ENCODE measurements at places on chromosomes 16 and 17. TPM values are rescaled to one million over a fixed set of nuclear protein-coding genes. Genes with fewer than 3 reads are reported as not detected.

DNA sequence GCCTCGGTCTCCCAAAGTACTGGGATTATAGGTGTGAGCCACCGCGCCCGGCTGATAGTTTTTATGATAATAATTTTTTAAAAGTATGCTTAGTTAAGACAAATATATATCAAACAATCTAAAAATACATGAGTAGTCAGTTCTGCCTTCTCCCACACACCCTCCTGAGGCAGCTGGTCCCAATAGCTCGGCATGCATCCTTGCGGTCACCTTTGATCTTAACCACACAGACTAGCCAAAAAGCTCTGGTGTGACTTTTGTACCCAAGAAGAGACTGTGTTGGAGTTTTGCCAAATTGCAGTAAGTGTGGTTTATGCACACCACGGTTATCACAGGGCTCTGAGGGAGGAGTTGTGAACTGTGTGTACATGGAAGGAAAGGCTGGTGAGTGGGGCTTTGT lies 25.6 kb downstream of the ATP6V0A1 start:
- no peak for DNase-seq

- DNase-seq, result no peak
Measured at GRCh38 chr16:78246559-78246958, 147.1 kb downstream of the WWOX start.

DNA sequence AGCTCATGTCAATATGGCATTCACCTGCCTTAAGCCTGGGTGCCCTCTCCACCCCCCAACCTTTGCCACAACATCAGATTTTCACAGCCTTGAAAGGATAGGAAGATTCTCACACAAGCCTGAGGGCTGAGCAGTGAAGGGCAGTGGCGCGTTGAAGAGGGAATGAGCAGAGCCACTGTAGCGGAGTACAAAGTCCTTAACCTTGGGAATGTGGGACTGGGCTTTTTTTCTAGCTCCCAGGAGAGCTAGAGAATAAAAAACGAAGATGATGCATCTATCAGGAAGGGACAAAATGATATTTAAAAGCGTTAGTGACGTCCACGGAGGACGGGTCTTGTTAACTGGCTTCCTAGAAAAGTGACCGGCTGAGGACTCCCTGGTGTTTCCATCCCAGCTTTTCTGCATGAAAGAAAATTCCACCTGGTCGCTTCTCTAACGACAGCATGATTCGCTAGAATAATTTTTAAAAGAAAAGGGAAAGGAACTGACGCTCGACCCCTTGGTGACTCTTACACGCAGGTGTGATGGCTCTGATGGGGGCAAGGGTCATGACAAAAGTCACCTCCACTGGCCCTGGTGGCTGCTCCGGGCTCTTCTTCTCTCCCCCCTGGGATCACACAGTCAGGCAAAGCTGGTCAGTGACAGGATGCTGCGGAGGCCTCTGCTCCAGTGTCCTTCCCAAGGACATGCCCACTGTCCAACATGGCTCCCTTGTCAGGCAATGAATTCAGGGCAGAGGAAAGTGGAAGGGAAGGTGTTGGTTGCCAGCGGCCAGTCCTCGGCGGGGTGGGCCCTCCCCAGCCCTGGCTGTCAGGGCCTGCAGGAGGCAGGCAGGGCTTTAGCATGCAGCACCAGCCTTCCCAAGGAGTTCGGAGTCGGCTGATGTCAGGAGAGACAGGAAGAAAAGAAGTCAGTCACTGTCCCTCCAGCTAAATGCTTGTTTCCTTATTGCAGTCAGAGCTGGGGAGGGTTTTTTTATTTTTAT lies 58.4 kb upstream of the IRX3 start:
- DNase-seq, result no peak

- no peak for DNase-seq
Measured at GRCh38 chr17:17035490-17035889, 6.8 kb upstream of the MPRIP start.

DNA sequence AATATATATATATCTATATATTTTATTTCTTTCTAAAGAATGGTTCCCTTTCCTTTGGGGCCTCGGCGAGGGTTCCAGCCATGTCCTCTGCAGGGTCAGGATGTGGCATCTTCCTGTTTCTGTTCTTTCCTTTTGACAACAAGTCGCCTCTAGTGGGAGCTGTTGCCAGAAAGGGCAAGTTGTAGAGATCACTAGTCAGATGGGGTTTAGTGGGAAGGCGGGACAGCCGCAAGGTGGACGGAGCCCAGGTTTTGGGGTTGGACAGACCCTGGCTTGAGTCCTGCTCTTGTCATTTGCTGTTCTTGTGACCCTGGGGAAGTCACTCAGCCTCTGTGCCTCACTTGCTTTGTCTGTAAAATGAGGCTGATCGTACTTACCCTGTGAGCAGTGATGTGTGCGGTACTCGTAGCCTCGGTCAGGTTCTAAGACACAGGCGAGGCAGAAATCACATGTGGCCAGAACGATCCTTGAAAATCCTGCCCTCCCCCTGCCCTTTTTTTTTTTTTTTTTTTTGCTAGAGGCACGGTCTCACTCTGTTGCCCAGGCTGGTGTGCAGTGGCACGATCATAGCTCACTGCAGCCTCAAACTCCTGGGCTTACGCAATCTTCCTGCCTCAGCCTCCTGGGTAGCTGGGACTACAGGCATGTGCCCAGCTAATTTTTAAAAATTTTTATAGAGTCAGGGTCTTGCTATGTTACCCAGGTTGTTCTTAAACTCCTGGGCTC lies 80.1 kb downstream of the ABCC6 start:
- no peak for DNase-seq

GRCh38 chr16:81551821-81552304 lies 107.3 kb downstream of the CMIP start:
- no peak for DNase-seq

DNA sequence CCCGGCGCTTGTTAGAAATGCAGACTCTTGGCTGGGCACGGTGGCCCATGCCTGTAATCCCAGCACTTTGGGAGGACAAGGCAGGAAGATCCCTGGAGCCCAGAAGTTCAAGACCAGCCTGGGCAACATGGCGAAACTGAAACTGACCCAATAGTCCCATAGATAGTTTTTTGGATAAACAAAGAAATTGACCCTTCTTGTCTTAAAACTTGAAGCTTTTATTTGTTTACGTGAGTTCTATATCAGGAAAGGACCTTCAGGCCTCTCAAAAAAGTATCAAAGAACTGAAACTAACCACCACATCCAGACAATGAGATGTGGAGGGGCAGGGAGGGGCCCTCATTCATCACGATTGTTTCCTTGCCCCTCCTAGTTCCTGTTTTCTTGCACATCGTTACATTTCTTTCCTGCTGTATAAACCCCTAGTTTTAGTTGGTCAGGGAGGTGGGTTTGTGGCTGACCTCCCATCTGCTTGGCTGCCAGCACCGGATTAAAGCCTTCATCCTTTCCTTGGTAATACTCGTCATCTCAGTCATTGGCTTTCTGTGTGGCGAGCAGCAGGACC lies 29.9 kb upstream of the PRM1 start:
- DNase-seq, result no peak

DNA sequence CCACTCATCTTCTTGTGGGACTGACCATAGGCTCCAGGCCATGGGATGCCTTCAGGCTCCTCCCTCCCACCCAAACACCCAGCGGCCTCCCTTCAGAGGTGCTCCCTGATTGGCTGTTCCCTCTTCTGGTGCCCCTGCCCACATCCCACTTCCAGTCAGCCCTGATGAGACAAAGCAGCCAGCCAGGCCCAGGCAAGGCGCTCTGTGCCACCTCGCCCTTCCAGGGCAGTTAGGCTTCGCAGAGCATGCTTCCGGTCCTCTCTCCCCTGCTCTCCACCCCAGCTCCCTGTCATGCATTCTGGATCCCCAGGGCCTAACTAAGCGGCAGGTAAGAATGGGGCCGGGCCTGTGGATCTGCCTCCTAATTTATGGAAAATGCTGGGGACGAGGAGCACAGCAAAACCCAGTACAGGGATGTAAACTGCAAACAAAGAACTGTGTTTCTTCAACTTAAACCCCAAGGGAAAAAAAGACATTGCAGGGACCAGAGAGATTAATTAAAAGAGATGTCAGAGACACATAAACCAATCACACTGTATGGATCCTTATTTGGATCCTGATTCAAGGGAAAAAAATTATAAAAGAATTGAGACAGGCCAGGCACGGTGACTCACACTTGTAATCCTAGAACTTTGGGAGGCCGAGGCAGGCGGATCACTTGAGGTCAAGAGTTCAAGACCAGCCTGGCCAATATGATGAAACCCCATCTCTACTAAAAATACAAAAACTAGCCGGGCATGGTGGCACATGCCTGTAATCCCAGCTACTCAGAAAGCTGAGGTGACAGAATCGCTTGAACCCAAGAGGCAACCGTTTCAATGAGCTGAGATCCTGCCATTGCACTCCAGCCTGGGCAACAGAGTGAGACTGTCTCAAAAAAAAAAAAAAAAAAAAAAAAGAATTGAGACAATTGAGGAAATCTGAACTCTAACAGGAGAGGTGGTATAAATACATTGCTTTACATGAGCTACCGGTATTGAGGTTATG lies 26.0 kb downstream of the ZDHHC7 start:
- no peak for DNase-seq

- DNase-seq, result no peak
Measured at GRCh38 chr16:1991135-1991551, 1.4 kb downstream of the SYNGR3 start.

- no peak for DNase-seq
Measured at GRCh38 chr17:73401911-73402310, 90.1 kb upstream of the CDC42EP4 start.

DNA sequence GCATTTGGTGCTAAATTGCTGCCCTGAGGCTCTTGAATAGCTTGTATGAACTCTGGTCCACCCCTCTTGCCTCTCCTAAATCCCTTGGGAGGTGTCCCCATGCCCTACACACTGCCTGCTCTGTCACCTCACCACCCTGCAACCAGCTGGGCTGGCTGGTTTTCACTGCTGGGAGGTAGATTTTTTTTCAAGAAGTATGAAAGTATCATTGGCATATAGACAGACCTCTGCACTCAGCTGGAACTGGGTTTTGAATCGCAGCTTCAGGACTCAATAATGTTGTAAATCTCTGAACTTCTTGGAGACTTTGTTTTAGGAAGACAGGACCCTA lies 184.9 kb downstream of the MSI2 start:
- no peak for DNase-seq

- no peak for DNase-seq
Measured at GRCh38 chr16:46852130-46852529, 21.1 kb upstream of the C16orf87 start.

- DNase-seq, result no peak
Measured at GRCh38 chr16:48075398-48075797, 80.4 kb downstream of the ABCC12 start.

GRCh38 chr17:47982645-47983390 lies 11.9 kb downstream of the CDK5RAP3 start:
- no peak for DNase-seq

GRCh38 chr17:49294122-49294521 lies 63.5 kb upstream of the PHOSPHO1 start:
- no peak for DNase-seq

DNA sequence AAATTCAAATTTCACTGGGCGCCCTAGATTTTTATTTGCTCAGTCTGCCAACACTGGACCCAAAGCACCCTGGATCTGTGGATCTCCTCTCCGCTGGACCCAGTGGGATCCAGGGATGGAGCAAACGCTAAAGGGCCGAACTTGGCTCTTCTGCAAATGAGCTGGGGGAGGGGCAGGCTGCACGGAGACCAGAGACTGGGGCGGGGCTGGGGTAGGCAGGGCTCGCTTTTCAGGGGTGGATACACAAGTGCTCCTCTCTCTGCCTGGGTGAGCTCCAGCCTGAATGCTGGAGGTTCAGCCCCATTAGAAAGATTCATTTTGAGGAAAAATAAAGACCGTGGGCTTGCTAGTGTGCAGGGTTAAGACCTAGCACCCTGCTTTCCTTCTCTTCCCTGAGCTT lies 8.9 kb downstream of the CBX4 start:
- no peak for DNase-seq

- DNase-seq, result no peak
Measured at GRCh38 chr16:85696781-85697180, 8.0 kb upstream of the GINS2 start.

GRCh38 chr17:77107506-77108433 lies 33.0 kb upstream of the SEC14L1 start:
- DNase-seq, result no peak

GRCh38 chr16:12231666-12232065 lies 255.1 kb downstream of the SNX29 start:
- no peak for DNase-seq

DNA sequence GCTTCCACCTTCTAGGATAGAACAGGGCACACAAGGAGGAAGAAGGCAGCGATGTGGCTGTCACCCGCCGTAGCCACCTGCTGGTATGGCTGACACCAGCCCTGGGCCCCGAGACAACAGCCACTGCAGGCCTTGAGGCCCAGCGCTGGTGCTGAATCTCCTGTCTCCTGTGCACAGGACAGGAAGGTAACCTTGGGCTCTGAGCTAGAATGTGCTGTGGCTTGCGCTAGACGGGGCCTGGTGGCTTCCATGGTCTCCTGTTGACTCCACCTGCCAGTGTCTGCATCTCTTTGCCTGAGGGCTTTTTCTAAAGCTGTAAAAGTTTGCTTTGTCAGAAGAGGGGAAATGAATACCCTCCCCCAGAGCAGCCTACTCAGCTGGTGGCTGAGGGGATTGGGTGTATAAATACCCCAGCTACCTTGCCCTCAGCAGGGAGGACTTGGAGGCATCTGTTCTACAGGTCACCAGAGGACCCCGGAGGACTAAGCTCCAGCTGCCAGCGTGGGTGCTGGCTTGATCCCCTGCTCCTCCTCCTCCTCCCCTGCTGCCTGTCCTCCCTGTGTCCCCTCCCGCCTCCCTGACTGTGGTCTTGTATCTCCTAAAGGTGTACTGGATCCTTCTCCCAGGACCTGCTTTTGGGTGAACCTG lies 76.1 kb upstream of the SDK2 start:
- DNase-seq, result no peak

DNA sequence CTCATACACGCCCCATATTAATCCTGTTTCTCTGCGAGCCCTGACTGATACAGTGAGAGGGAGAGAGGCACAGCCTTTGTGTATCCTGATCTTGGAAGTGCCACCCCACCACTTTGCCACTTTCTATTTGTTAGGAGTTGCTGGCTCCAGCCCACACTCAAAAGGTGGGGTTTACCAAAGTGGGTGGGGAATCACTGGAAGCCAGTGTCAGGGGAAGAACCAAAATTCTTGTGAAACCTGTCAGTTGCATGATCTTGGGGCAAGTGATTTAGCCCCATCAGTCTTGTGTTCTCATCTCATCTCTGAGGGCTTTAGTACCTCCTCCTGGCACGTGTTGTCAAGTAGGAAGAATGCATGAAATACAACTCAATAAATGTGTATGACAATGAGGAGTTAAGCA lies 119.5 kb downstream of the SOX9 start:
- DNase-seq, result no peak

The MSLN gene
- 22.5 TPM for polyA plus RNA-seq

The KRTAP9-2 gene
- polyA plus RNA-seq, result not detected

The CDH11 gene
- 335 TPM for polyA plus RNA-seq

The PDILT gene
- not detected for polyA plus RNA-seq

The TMEM94 gene
- polyA plus RNA-seq, result 85.6 TPM

The LYRM9 gene
- 16.9 TPM for polyA plus RNA-seq

The TMEM114 gene
- polyA plus RNA-seq, result not detected

The CRYBA1 gene
- not detected for polyA plus RNA-seq

The RAB40B gene
- 20.0 TPM for polyA plus RNA-seq
